ENCODE measurements at places on chromosomes 6 and 20.

- DNase-seq: no peak
Observed at GRCh38 chr6:4751823-4752464, 24.3 kb upstream of the CDYL start.

DNA sequence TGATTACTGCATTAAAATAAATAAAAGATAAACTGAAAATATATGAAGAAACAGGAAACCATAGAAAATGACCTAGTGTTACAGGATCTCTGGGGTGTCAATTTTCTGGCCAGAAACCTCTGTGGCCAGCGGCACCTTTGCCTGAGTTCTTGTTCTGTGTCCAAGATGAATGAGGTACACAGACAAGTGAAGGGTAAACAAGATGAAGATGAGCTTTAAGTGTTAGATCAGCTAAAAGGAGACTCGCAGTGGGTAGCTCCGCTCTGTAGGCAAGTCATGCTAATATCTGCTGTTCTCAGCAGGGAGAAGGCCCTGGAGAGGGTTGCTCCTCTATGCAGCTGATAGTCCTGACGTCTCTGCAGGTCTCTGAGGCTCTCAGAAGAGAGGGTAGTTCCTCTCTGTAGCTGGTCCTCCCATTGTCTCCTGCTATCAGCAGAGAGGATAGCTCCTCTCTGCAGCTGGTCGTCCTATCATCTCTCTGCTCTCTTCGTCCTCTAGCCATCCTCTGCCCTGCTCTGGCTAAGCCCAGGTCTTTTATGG is 35.9 kb upstream of the TBC1D22B start:
- no peak for DNase-seq

GRCh38 chr20:37726971-37727956 is 33.4 kb downstream of the CTNNBL1 start:
- no peak for DNase-seq

- no peak for DNase-seq
Observed at GRCh38 chr6:159110748-159111147, 58.5 kb upstream of the FNDC1 start.

- no peak for DNase-seq
Observed at GRCh38 chr20:59247731-59248684, 52.4 kb upstream of the EDN3 start.

- DNase-seq: no peak
Observed at GRCh38 chr20:41064377-41064776, 35.8 kb downstream of the TOP1 start.

GRCh38 chr6:30816791-30817739 is 67.3 kb upstream of the DDR1 start:
- no peak for DNase-seq

DNA sequence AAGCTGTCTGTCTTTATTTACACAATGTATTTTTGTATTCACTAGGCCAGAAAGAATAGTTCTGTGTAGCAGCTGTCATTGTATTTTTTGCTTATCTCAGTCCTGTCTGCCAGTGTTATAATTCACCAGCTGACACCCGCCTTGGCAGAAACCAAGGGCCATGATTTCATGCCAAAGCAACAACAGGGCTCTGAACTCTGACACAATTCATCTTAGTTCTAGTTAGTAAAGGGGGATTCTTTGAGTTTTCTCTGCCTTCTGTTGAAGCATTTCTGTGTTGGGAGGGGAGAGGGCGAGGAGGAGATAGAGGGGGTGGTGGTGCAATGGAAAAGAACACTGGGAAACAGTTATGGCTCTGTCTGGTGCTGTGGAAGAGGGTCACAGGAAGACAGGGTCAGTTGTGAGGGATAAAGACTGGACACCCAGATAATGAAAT is 684.6 kb upstream of the MARCKS start:
- DNase-seq: no peak

DNA sequence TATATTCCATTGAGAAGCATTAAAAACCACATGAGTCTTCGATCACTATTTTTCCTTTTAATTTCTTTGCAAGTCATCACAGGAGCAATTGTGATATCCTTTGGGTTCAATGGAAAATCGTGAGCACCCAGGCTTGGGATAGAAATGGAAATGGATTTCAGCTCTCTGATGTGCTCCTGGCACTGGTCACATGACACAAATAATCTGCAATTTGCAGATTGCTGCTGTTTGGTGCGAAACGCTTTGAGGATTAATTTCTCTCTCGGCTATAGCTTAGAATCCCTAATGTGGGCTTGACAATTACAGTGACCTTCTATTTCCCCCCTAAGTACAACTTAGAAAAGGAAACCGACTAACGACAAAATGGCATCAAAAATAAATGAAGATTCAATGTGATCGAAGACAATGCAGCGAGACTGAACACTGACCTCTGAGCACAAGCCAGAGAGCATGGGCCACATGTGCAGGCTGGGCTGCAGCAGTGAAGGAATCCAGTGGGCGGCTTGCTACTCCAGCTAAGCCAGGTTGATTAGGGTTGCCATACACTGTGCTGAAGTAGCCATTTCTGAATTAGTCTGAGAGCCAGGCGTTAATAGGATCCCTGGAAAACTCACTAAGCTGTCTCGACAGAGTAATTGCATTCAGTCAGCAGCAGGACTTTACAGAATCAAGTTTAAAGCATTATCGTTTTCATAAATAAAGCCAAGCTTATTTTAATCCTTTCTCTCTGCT is 301.8 kb upstream of the AGPAT4 start:
- DNase-seq: no peak

DNA sequence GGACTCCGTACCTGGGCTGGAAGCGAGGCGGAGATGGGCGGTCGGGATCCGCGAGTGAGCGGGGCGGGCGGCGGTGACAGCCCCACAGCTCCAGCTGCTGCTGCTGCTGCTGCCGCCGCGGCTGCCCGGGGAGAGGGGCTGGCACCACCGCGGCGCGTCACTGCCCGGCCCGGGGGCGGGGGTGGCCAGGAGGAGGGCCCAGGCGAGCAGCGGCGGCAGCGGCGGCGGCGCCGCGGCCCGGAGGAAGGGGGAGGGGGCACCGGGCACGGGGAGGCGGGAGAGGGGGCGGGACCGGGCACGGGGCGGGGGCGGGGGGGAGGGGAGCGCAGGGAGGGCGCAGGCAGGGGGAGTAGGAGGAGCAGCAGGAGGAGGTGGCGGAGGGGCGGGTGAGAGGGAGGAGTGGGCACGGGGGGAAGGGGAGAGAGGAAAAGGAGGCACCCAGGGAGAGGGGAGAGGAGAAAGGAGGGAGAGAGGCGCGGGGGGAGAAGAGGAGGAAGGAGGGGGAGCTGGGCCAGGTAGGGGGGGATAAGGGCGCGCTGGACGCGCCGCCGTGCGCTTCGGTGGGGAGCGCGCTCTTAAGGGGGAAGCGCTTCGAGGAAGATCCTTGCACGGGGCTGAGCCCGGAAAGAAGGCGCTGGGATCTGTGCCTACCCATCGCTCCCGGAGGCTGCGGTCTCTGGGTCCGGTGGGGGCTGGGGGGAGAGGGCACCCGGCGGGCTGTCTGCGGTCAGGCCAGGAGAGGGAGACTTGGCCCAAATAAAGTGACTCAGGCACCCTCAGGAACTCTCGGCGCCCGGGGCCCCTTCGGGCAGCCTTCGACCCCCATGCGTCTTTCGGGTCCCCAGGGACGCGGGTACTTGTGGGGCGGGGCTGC is 101.5 kb downstream of the NOL4L start:
- DNase-seq: peak; percentile 47

DNA sequence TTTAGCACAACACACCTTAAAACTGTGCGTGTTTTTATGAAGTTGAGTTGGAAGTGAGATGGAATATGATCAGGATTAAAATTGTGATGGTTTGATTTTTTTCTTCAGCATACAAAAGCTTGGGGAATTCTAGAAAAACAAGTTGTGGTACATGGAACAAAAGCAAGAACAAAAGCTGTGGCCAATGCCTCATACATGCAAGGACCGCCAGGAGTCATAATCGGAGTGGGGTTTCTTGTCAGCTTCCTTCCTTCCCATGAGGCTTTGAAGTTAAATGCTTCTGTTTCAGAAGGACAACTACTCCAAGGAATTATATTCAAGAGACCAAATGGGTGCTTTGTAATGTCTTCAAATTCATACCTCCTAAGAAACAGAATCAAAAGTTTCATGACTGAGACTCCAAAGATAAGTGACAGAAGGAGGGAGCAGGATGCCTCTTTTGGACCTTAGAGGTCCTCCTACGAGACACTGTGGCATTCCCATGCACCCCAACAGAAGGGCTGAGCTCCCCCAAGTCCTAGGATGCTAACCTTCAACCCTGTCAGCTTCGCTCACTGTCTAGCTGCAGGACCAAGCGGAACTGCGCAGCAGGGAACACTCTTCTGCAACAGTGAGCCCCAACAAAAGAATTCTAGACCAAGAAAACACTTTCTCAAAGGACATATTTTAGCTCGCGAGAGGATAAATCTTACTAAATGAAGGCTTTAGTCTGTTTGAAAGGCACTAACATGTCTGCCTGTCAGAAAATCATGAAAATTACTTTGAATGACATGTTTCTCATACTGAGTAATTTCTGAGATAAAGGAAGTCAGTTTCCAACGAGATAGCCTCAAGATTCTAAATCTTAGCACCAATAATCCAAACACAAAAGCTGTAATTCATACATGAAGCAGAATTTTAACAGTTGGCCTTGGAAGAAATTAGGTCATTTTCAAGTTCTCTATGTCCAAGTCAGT is 108.5 kb upstream of the NHSL1 start:
- no peak for DNase-seq

- DNase-seq: no peak
Observed at GRCh38 chr6:121951918-121952379, 447.5 kb upstream of the HSF2 start.

GRCh38 chr6:169957351-169957963 is 206.0 kb downstream of the ERMARD start:
- no peak for DNase-seq

DNA sequence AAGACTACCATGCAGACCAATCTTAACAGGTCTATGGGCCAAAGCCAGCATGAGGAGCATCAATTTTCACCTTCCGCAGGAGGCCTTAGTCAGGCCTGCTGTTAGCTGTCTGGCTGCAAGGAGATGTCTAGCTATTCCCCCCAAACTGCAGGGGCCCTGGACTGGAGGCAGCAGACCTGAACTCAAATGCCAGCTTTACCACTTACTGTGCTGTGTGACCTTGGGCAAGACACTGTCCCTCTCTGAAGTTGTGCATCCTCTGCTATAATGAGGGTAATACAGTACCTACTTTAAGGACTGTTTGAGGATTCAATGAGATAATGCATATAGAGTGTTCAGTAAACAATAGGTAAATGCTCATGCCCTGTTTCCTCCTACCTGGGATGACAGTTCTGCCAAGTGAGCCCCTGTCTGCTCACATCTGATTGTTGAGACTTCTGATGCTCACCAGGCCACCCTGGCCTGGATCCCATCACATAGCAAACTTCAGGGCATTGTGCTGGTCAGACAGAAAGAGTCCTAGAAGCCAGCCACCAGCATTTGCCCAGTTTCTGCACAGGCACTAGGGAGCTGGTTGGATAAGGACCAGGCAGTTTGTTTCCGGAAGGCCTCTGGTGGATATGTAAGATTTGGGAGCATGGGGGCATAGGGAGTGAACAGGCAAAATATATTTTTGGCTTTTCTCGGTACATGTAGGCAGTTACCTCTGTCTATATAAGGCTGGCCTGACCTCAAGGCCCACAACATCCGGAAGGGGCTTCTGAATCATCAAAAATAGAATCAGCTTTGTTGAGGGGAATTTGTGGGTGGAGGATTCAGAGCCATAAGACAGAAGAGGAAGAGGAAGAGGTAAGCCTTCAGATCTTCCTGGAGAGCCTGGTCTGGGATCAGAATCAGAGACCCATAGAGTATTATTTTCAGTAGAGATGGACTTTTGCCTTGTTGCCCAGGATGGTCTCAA is 2.3 kb upstream of the OCSTAMP start:
- peak; percentile 31 for DNase-seq

DNA sequence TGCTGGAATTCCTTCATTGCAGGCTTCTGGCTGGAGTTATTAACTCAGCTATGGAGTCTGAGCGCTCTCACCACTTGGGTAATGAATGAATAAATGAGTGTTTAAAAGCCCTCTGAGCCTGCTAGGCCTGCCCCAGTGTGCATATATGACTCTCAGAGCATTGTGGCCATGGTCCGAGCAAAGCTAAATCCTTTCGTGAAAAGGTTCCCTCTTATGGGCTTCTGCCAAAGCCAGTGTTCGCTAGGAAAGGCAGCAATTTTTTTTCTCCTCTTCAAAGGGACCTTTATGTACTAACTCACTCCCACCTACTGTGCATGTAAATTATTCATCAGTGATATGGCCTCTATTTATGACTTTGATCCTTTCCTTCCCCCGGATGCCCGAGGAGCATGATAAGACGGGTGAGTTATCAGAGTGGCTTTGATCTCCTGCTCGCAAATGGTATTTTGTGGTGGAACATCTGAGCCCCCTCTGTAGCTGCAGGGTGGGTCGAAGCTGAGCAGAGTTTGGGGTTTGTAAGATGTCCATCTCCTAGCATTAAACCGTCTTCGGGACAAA is 88.6 kb downstream of the LINC00237 start:
- no peak for DNase-seq

- no peak for DNase-seq
Observed at GRCh38 chr6:113010196-113010989, 663.3 kb downstream of the RFPL4B start.

DNA sequence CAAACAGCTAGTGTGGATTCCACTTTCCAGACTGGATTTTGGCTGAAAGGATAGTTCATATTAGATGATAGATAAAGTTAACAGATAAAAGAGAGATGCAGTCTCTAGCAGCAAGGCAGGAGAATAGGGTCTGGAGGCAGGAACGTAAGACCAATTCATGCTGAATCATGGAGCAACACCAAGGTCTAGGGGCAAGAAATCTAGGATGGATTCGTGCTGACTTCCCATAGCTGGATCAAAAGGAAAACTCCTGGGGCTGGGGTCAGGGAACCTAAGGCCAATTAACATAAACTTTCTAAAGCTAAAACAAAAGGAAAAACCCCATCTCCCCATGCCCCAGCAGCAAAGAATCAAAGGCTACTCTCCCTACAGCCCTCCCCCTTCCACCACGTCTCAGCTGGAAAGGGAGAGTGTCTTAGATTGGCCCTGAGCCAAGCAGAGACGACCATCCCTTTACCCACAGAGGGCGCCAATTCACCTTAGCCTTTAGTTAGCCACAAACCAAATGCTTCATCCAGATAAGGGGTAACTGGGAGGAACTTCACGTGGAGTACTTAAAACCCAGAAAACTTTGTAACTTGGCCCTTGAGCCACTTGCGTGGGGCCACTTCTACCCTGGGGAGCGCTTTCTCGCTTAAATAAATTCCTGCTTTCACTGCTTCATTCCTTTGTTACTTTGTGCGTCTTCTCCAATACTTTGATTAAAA is 7.6 kb downstream of the TREM1 start:
- peak; percentile 57 for DNase-seq

- no peak for DNase-seq
Observed at GRCh38 chr6:166660157-166660688, 33.2 kb upstream of the RPS6KA2 start.

GRCh38 chr6:29941016-29941415 is 1.3 kb upstream of the HLA-A start:
- DNase-seq: no peak

DNA sequence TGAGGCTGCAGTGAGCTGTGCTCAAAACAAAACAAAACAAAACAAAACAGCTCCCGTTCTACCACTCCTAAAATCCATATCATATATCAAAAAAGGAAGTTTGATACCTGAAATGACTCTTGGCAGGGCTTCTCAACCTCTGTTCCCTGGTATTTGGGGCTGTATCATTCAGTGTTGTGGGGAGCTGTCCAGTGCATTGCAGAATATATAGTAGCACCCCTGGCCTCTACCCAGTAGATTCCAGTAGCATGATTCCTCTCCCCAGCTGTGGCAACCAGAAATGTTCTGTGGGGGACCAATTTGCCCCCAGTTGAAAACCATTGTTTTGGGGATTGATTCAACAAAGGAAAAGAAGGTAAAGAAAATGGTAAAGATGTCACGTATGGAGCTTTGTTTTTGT is 238.9 kb downstream of the PRL start:
- DNase-seq: no peak
